Kidney glomerular epithelial cell (primary cell): ENCODE measurements at places on chromosomes 4 and X.

- DNase-seq, result no peak
Observed at GRCh38 chr4:53711926-53712325, 120.6 kb upstream of the LNX1 start.

DNA sequence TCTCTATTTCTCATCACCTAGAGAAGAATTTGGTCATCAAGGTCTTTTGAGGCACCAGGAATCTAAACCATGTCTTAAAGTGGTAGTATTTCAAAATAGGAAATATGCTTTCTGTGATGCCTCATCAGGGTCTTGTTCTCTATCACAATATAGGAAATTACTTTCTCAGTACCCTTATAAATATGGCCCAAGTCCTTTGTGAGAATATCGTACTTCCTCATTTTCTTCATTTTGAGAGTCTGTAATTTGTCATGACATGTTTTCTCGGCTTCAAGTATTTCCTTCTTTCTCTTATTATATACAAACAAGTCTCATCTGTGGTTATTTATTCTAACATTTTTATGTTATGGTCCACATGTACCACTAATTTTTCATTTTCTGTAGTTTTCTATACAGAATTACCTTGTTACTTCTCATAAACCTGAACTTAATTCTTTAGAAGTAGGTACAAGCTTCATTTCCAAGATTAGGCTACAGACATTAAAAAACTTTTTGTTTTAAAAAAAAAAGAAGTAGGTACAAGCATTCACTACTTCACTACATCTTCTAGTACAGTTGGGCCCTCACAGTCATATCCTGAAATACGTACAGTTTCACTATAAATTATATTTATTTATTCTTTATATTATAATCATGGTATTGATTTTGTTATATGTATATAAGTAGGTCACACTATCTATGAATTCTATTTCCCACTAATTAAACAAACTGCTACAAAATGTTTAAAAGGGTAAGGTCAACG, 54.4 kb downstream of the KLHL13 start:
- DNase-seq, result no peak

GRCh38 chrX:150211988-150212387, 151.1 kb upstream of the MAMLD1 start:
- DNase-seq, result no peak

DNA sequence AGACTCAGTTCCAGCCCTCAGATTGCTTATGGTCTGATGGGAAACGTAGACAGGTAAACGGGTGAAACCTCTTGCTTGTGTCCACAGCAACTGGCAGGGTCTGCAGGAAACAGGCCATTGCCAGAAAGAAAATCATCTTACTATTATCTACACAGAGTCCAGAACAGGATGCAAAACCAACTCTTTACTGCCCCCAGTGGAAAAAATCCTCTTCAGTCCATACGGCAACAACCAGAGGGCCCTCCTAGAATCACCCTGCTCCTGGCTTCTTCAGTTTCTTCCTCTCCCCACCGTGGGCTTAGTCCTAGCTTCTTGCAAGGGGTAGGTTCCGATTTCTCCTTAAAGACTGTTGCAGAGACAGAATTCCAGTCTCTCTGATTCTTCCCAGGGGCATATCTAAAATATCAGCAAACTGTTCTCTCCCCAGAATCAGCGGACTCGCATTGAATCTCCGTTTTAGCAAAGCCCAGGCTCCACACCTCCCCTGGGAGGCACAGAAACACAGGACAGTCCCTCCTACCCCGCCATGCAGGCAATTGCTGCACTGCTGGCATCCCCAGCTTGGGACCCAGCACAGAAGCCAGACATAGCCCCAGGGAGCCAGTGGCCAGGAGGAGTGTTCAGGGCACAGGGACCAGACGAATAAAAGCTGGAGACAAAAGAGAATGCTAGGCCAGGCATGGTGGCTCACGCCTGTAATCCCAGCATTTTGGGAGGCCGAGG, 41.0 kb upstream of the SH3RF1 start:
- peak; percentile 51 for DNase-seq

GRCh38 chr4:38266616-38267015, 306.4 kb downstream of the PTTG2 start:
- peak; percentile 13 for DNase-seq

DNA sequence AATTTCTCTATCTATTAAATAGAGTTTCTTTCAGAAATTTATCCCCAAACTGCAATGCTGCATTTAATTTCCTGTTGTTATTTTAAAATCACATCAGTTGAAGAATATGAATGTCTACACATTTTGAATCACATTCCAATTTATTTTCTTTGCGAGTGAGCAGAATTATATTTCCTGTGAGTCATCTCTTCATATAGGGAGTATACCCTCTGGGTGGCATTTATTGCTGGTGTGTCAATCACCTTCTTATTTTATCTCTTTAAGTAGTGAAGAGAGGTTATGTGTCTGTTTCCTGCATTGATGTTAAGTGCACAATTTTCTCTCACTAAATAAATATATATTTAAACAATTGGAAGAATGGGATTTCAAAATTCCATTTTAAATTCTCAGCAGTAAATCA, 511.0 kb upstream of the ATOH1 start:
- DNase-seq, result no peak

DNA sequence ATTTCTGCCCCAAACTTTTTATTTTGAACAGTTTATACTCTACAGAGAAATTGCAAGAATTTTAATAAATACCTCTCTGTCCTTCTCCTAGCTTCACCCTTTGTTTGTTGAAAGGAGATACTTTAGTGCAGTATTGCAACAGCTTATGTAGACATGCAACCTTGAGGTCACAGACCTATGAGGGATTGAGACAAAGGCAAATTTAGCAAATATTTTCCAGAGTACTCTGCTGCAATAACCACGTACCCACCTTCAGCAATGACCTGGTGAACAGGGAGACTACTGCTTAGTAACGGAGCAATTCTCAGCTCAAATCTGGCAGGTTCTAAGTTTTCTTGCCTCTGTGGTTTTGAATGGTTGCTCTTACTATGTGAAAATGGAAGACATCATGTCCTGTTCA, 13.2 kb downstream of the FGA start:
- no peak for DNase-seq

DNA sequence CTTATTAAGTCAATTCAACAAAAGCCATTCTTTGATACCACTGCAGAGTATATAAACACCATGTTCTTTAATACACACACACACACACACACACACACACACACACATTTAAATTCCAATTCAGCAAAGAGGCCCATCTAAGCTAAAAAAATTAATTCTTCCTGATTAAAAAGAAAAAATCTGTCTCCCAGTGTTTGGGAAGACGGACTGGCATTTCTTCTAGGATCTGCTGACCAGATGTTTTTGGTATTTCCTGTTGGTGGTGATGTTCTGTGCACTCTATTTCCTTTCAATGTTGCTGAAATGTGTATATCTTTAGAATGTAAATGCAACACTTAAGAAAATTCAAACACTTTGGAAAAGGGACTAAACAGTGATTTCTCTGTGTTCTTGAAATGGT, 243.8 kb downstream of the THOC2 start:
- no peak for DNase-seq

DNA sequence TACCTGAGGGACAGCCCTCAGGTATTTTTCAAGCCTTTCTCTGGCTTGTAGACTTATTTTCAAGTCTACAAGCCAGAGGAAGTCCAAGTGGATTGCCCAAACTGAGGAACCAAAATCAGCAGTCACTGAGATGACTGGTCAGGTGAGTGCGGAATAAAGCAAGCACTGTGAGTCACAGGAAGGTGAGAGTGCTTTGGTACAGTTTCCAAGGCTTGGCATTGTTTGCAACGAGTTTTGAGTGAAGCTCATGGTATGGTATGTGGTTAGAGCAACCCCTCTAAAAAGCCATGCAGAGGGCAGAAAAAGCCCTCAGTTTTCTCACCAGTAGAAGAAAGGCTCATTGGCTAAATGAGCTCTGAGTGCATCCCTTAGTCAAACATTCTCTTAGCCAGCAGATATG, 112.8 kb upstream of the EOLA2 start:
- DNase-seq, result no peak

- DNase-seq, result no peak
Observed at GRCh38 chrX:41339148-41339547, 5.2 kb downstream of the DDX3X start.

GRCh38 chrX:24232796-24233195, 81.1 kb downstream of the SUPT20HL2 start:
- no peak for DNase-seq

GRCh38 chr4:152431784-152432183, 104.1 kb downstream of the FBXW7 start:
- DNase-seq, result no peak

DNA sequence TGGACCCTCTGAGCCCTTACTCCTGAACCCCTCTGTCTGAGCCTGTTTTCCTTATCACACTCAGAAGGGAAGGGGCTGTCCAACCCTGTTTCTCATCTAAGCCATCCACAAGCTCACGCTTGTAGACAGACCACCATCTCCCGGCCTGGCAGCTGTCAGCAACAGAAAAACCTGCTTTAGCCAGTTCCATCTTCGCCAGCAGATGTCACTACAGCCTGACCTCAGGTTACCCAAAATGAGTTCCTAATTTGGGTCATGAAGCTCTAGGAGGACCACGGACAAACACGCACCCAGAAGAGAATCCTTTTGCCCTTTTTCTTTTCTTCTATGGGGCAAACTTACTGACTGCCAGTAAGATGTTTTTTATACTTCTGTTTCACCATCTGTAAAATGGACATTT, 445.4 kb downstream of the BCOR start:
- no peak for DNase-seq

GRCh38 chrX:128653524-128654060, 601.4 kb upstream of the ACTRT1 start:
- no peak for DNase-seq

- DNase-seq, result no peak
Observed at GRCh38 chr4:25790024-25790423, 72.8 kb downstream of the SEL1L3 start.

DNA sequence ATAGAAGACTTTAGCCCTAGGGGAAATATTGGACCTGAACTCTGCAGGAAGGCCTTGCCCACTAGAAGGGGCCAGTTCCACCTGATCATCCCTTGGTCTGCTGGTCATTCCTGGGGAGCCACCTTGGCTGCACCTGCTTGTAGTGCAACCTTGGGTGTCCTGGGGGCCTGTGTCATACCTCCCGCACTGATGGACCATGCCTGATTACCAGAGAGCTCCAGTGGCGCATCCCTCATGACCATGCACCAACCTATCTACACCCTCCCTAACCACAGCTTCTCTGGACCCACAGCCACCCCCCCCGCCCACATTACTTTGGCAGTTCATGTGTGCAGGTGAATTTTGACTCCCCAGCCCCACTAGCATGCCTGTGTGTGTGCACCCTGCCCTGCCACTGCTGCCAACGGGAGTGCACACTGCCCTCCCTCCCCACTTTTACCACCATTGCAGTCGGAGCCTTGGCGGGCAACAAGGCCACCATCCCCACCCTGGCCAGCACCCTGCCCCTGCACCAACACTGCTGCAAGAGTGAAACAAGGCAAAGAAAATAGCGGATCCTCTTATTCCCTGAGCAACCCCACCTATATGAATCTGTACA, 208.1 kb downstream of the FAM47B start:
- DNase-seq, result no peak

GRCh38 chr4:107255596-107255995, 219.5 kb upstream of the DKK2 start:
- DNase-seq, result no peak

GRCh38 chr4:98481167-98481566, 177.2 kb downstream of the TSPAN5 start:
- DNase-seq, result no peak

GRCh38 chr4:106450249-106450648, 81.7 kb upstream of the GIMD1 start:
- DNase-seq, result no peak

DNA sequence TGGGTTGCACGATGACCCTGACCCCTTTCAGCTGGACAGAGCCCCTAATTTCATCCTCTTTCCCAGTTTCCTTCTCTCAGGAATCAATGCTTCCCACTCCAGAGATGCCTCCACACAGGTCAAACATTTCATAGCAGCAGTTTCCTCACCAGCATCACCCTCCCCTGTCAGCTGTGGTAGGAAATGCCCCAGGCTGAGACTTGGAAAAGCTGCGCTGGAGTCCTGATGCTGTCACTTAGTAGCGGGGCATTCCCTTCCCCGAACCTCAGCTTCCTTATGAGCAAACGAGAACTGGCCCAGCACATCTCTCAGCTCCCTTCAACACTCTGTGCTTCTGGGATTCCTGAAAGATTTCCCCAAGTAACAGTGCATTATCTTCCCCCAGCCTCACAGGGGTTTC, 2.7 kb downstream of the GJB1 start:
- DNase-seq, result no peak

DNA sequence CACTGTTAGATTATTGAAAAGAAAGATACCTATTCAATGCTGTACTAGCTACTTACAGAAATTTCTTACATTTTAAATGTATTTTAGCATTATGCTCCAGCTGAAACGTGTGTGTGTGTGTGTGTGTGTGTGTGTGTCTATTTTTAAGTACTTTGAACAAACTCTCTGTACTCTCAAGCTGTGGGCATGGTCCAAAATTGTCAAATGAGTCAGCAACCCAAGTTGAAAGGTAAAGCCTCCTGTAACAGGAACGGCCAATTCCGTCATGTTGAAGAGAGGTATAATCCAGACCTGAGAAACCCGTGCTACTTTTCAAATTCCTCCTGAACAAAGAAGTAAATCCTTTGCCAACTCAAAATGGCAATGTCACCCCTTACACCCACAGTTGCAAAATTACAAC, 20.5 kb downstream of the MAOB start:
- no peak for DNase-seq

DNA sequence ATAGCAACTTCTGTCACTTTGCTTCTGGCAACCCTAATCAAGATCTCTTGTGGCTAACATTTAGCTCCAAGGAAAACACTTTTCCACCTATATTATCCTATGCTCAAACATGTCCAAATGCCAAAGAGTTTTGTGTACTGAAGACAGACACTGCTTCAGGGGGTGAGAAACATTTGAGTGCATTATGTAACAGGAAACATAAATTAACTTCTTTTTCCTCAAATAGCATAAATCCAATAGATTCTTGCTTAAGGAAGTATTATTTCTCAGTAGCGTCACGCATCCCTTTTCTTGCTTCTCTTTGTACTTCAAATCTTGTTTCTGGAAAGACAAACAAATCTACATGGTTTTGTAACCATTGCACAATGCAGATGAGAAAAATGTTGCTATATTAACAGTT, 839.1 kb downstream of the GLUD2 start:
- no peak for DNase-seq

- DNase-seq, result peak; percentile 49
Observed at GRCh38 chrX:21972721-21973120, 32.2 kb downstream of the SMS start.

GRCh38 chr4:24417206-24417605, 167.1 kb downstream of the DHX15 start:
- no peak for DNase-seq

DNA sequence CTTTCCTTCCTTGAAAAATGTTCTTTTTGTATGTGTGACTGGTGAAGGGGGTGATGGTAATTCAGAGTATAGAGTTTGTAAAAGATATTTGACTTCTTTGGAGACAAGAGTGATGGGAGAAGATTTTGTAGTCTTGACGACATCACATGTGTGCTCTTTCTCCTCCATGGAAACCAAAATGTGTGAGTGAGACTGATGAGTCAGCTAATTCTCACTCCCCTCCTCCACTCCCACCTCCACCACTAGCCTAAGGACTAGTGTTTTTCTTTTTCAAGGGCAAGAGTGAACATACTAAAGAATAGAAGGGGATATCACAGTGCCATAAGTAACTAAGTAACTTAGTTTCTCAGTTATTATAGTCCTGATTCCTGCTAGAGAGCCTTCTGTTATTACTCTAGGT, 14.0 kb upstream of the DGKK start:
- DNase-seq, result no peak

- no peak for DNase-seq
Observed at GRCh38 chrX:119230850-119231249, 5.2 kb upstream of the PGRMC1 start.
